Thyroid gland (tissue), 4 donors: ENCODE measurements at places on chromosomes 2 and 18. TPM values are rescaled to one million over a fixed set of nuclear protein-coding genes. Genes with fewer than 3 reads are reported as not detected.

GRCh38 chr2:173001664-173002604 lies 73.7 kb upstream of the MAP3K20 start:
- H3K4me3 ChIP-seq, result no peak overlapping the region
- H3K27ac ChIP-seq, result no peak overlapping the region
- DNase-seq, result no peak
- no peaks in the 10 kb centered on the region for H3K36me3 ChIP-seq
- no peaks in the 10 kb centered on the region for H3K27me3 ChIP-seq

DNA sequence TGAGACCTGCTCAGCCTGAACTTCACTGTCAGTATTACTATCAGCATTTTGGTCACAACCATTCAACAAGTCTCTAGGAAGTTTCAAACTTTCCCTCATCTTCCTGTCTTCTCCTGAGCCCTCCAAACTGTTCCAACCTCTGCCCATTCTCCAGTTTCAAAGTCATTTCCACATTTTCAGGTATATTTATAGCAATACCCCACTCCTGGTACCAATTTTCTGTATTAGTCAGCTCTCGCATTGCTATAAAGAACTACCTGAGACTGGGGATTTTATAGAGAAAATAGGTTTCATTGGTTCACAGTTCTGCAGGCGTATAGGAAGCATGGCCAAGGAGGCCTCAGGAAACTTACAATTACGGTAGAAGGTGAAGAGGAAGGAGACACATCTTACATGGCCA lies 27.3 kb downstream of the KCNF1 start:
- H3K27me3 ChIP-seq, result no peaks in the 10 kb centered on the region
- no peaks in the 10 kb centered on the region for H3K36me3 ChIP-seq
- H3K4me3 ChIP-seq, result no peak overlapping the region
- H3K4me1 ChIP-seq, result no peaks in the 10 kb centered on the region
- no peak for DNase-seq

GRCh38 chr18:3209859-3210569 lies 9.8 kb downstream of the MYOM1 start:
- H3K4me3 ChIP-seq, result no peak overlapping the region
- DNase-seq, result no peak
- H3K27ac ChIP-seq, result no peak overlapping the region
- H3K27me3 ChIP-seq, result no peaks in the 10 kb centered on the region
- H3K36me3 ChIP-seq, result no peaks in the 10 kb centered on the region

GRCh38 chr2:88697370-88698026 lies 6.0 kb downstream of the RPIA start:
- no peak overlapping the region for H3K4me3 ChIP-seq
- H3K4me1 ChIP-seq, result peaks cover 10% of the 10 kb centered on the region
- no peaks in the 10 kb centered on the region for H3K27me3 ChIP-seq
- H3K36me3 ChIP-seq, result no peaks in the 10 kb centered on the region
- DNase-seq, result no peak
- no peak overlapping the region for H3K27ac ChIP-seq

- no peak overlapping the region for H3K4me3 ChIP-seq
- H3K27me3 ChIP-seq, result no peaks in the 10 kb centered on the region
- no peak for DNase-seq
Measured at GRCh38 chr2:14743861-14744260, 111.3 kb downstream of the LRATD1 start.

GRCh38 chr2:15783489-15783888 lies 156.9 kb upstream of the MYCN start:
- no peak overlapping the region for H3K27ac ChIP-seq
- peaks cover 10% of the 10 kb centered on the region for H3K4me1 ChIP-seq
- no peaks in the 10 kb centered on the region for H3K27me3 ChIP-seq

- peak; percentile 21 for DNase-seq
- H3K4me1 ChIP-seq, result no peaks in the 10 kb centered on the region
- no peaks in the 10 kb centered on the region for H3K36me3 ChIP-seq
- no peak overlapping the region for H3K27ac ChIP-seq
Measured at GRCh38 chr2:178280244-178280852, 86.0 kb downstream of the OSBPL6 start.

CD8B2 gene
- 0.24 TPM for total RNA-seq

EMILIN1 gene
- 23.2 TPM for total RNA-seq

ACOXL gene
- total RNA-seq, result 10.6 TPM

CD207 gene
- total RNA-seq, result not detected
